Activated CD4-positive, alpha-beta T cell treated with anti-CD3 and anti-CD28 coated beads for 48 hours (primary cell): ENCODE measurements at places on chromosomes 12 and 14.
A peak's percentile ranks its signal among the peaks of the same experiment; 100 is the strongest.

DNA sequence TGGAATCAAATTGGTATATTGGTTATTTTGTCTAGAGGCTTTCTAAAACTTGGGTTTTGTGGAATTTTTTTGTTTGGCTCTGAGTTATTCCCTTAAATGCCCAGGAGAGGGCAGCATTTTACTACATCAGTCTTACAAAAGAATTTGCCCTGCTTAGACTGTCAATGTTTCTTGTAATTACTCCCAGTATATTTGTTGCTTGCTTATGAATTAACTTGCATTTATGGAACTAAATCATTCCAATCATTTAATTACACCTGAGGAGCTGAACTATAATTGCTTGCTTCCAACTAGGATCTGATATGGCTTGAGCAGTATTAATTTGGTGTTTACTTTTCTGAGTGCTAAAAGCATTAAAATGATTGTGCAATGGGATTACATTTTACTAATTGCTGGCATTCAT, 48.7 kb downstream of the MIPOL1 start:
- no peak for DNase-seq

DNA sequence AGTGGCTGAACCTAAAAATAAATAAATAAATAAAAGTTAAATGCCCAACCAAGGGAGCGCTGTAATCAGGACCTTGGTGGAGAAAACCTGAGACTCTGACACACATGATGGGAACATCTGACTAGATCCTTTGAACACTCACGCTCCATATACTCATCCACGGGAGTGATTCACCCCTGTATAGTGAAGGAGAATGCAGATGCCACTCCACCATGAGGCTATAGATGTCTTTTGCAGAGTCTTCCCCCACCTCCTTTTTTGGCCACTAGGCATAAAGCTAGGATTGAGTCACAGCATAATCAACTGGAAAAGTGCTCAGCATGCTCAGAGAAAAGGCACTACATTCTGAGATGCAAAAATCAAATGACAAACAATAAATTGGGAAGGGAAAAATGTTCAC, 19.0 kb downstream of the ADAM20 start:
- DNase-seq = no peak

GRCh38 chr14:70032447-70032846, 153.2 kb downstream of the SMOC1 start:
- no peak for DNase-seq

GRCh38 chr12:6708960-6709394, 8.4 kb upstream of the PIANP start:
- peak; percentile 50 for DNase-seq

DNA sequence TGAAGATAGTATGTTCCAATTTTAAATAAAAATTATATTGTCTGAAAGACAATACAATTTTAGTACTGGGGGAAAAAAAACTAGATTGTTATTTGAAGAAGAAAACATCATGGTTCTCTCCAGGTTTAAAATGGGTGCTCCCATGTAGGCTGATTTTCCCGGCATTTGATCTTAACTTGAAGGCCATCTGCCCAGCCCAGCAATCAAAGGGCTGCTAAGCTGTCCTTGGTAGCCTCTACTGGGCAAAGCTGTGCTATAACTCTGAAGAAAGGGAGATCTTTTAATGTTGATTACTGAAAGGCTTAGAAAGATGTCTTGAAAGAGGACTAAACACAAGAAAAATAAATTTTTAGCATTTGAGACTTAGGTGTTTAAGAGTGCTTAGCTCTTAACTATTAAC, 41.4 kb downstream of the CBX5 start:
- no peak for DNase-seq

GRCh38 chr14:100438271-100438670, 115.1 kb downstream of the SLC25A47 start:
- DNase-seq = no peak

GRCh38 chr14:58666737-58667136, 29.0 kb downstream of the DACT1 start:
- DNase-seq = no peak

- DNase-seq = no peak
These were observed 14.4 kb downstream of the DDX54 start for GRCh38 chr12:113170926-113171325.

DNA sequence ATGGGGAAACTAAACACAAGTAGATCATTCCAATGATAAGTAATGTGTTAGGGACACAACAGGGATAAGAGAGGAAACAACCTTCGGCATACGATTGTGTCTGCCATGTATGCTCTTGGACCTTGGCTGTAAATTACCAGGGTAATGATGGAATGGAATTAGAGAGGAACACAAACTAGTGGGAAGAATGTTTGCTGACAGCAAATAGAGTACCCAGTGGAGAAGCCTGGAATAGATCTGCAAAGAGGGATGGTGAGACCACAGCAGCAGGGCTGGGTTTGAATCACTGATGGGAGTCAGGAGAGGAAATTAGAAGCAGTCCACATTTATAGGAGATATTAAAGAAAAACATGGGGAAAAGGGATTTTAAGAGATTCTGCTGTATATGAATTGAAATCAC, 172.8 kb downstream of the LRIG3 start:
- DNase-seq = no peak

DNA sequence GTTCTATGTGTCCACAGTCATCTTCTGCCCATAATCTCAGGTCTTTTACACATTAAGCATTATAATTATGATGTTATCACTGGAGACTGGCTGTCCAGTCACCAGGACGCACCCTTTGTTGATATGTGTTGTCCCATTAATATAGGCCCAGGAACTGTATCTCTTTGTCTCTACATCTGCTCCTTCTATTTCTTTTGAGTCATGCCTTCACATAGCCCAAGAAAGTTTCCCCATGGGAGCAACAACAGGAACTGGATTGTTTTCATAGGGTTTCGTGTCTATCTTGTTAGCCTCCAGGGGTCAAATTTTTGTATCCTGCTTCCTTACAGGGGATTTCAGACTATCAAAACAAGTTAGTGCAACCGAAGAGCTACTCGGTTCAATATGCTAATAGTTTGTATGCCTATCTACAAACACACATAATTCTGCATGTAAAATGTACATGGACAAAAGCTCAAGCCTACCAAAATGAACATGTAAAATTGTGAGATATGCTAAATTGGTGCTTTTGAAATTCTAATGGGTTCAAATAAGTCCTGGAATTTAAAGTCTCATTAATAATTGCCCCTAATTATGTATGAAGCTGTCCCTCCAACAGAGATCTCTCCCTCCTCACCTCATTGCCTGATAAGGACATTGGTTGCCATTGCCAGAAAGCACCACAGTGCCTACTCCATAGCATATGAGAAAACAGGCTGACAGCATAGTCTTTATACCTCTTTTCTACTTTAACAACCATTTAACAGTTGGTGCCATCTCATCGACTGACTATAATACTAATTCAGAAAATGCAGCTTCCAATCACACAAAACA, 99.8 kb upstream of the DIO2 start:
- DNase-seq = no peak

GRCh38 chr12:27105746-27106536, 23.6 kb upstream of the C12orf71 start:
- no peak for DNase-seq

- no peak for DNase-seq
These were observed 794 bp downstream of the HOXC13 start for GRCh38 chr12:53939141-53940108.

GRCh38 chr14:60700598-60700997, 23.6 kb downstream of the SIX4 start:
- DNase-seq = no peak

- DNase-seq = no peak
These were observed 421 bp downstream of the SUOX start for GRCh38 chr12:55997535-55997859.

GRCh38 chr12:132492522-132492921, 2.6 kb downstream of the FBRSL1 start:
- no peak for DNase-seq

- DNase-seq = no peak
These were observed 67.6 kb upstream of the BCL11B start for GRCh38 chr14:99339551-99339950.

GRCh38 chr14:96827290-96827689, 30.1 kb downstream of the VRK1 start:
- DNase-seq = no peak

GRCh38 chr14:91350483-91350812, 67.2 kb downstream of the CCDC88C start:
- no peak for DNase-seq

- no peak for DNase-seq
These were observed 5.0 kb downstream of the CMKLR1 start for GRCh38 chr12:108333898-108334699.

DNA sequence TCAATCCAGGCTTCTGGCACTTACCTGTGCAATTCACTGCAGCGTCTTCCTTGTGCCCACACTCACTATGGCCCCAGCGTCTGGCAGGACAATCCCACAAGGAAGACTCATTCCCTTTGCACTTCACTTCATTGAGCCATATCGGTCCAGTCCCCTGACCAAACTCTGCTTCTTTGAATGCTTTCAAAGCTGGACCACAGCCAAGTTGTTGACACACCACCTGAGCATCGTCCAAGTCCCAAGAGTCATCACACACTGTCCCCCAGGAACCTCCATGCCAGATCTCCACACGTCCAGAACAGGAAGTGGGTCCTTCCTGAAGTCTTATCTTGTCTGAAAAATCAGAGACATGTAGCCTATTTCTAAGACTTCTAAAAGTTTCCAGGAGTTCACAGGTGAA, 20.2 kb downstream of the CD163 start:
- DNase-seq = no peak

GRCh38 chr12:57229046-57229633, 371 bp upstream of the SHMT2 start:
- DNase-seq = no peak

- DNase-seq = no peak
These were observed 258.6 kb upstream of the DCN start for GRCh38 chr12:91441246-91441645.

- DNase-seq = no peak
These were observed 640.9 kb downstream of the MED13L start for GRCh38 chr12:115636546-115636945.

DNA sequence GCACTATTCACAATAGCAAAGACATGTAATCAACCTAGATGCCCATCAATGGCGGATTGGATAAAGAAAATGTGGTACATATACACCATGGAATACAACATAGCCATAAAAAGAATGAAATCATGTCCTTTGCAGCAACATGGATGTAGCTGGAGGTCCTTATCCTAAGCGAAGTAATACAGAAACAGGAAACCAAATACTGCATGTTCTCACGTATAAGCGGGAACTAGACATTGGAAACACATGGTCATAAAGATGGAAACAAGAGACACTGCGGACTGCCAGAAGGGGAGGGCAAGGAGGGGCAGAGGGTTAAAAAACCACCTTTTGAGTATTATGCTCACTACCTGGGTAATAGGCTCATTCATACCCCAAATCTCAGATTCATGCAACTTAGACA, 234.1 kb upstream of the PLXNC1 start:
- DNase-seq = no peak

- DNase-seq = no peak
These were observed 921.3 kb downstream of the NRXN3 start for GRCh38 chr14:79091381-79091963.

- DNase-seq = no peak
These were observed 278.1 kb upstream of the SOX5 start for GRCh38 chr12:24227551-24227950.

- DNase-seq = no peak
These were observed 209.7 kb downstream of the SYNE2 start for GRCh38 chr14:64062381-64063115.

DNA sequence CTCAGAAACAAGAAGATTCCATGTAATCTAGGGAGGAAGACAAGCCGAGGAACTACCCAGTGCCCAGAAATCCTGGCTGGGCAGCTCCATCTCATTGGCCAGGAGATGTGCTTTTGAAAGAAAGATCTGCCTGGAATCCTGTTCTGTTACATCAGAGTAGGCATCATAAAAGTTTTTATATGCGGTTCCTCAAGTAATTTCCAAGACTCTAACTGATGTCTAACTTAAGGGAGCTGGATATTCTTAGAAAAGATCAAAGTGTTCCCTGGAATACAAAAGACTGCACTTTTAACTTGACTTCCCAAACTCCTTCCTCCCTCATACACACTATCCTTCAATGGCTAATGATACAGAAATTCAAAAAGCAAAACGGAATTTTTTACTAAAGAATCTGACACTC, 16.3 kb downstream of the RHOJ start:
- no peak for DNase-seq

GRCh38 chr14:27127838-27128237, 530.0 kb upstream of the NOVA1 start:
- no peak for DNase-seq

DNA sequence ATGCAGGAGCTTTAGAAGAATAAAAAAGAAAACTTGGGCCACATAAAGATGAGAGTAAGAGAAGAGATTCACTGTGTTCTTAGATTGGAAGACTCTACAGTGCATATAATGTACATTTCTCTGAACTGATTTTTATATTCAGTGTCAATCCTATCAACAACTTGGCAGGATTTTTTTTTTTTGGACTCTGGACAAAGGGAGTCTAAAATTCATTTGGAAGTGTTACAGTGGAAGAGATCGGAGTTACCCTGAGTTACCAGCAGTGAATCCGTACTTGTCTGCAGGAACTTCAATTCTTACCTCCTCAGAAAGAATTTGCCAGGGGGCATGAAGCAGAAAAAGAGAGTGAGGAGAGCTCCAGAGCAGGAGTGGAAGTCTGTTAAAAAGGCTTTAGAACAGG, 24.0 kb downstream of the SERPINA11 start:
- no peak for DNase-seq

DNA sequence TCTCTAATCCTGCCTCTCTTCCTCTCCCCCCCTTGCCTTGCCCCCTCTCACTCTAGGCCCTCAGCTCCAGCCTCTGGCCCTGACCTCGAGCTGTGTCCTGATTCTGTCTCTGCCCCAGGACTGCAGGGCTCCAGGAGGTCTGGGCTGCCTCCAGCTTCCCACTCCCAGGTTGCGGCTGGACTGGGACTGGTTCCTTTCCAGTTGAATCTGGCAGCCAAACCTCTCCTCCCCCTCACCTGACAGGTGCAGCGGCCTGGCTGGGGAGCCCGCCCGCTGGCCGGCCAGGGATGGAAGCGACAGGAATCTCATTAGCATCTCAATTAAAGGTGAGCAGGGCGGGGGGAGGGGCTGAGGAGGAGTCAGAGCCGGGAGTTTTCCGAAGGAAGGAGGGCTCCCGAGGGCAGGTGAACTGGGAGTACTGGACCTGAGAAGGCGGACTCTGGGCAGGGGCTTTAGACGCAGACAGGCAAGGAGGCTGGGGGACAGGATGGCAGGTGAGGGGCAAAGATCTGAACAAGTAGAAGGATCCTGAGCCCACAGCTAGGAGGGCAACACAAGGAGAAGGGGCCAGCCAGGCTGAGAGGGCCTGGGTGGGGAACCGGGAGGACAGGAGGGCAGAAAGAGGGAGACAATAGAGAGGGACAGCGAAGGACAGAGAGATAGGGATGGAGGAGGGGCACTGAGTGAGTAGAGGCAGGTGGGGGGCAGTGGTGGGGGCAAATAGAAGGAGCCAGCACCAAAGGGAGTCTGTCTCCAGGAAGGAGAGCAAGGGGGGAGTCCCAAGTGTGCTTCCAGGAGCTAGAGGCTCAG, at the start of gene SCNN1A:
Gene SCNN1A, minus strand, starts transcription at position 295 of the 810 bp plus-strand sequence. CDS start 780 bp downstream, outside the sequence.
- DNase-seq = no peak

DNA sequence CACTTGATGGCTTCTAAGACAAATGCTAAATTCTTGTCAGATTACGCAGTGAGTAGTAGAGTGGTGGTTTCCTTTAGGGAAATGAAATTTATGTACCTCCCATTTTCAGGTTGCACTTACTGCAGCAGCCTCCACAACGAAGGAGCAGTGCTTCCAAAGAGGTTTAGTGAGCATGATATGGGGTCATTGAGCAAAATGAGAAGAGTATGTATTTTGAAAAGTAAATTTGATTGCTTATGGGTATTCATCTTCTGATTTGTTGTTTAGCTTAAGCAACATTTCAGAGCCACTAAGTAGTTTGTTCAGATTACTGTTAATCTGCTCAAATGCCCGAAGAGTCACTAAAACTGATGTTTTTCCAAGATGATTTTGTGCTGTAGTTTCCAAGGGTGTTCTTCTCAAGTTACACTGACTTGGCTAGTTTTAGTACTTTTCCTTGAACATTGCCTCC, 493.6 kb downstream of the PCNX1 start:
- no peak for DNase-seq
